ENCODE measurements at places on chromosomes 13 and 19.

GRCh38 chr19:58228585-58229254, at the start of gene ZNF544:
Gene ZNF544 (plus strand): TSS chr19:58228914. CDS start chr19:58244024, 15,110 bp downstream.
- H3K27ac ChIP-seq = peak within 1 kb of the TSS; percentile 68
- peak; percentile 94 for DNase-seq
- H3K4me1 ChIP-seq = peaks cover 12% of the 10 kb centered on the region
- peaks cover 33% of the 10 kb centered on the region for H3K36me3 ChIP-seq

GRCh38 chr13:67372868-67373464, 142.8 kb upstream of the PCDH9 start:
- no peaks in the 10 kb centered on the region for H3K4me1 ChIP-seq
- H3K36me3 ChIP-seq = no peaks in the 10 kb centered on the region
- no peak overlapping the region for H3K27ac ChIP-seq
- no peaks in the 10 kb centered on the region for H3K27me3 ChIP-seq
- H3K4me3 ChIP-seq = no peak overlapping the region

- no peaks in the 10 kb centered on the region for H3K27me3 ChIP-seq
- no peaks in the 10 kb centered on the region for H3K4me1 ChIP-seq
- no peak overlapping the region for H3K4me3 ChIP-seq
- no peak for DNase-seq
- no peak overlapping the region for H3K27ac ChIP-seq
These were observed 44.9 kb downstream of the SERTM1 start for GRCh38 chr13:36718686-36719085.

GRCh38 chr13:113196970-113197737, 11.3 kb downstream of the PCID2 start:
- H3K27me3 ChIP-seq = no peaks in the 10 kb centered on the region
- H3K4me3 ChIP-seq = no peak overlapping the region
- no peaks in the 10 kb centered on the region for H3K4me1 ChIP-seq
- H3K27ac ChIP-seq = no peak overlapping the region
- no peak for DNase-seq
- peaks cover 20% of the 10 kb centered on the region for H3K36me3 ChIP-seq

GRCh38 chr13:27442071-27442647, 8.2 kb downstream of the MTIF3 start:
- H3K36me3 ChIP-seq = peaks cover 5% of the 10 kb centered on the region
- DNase-seq = no peak
- H3K4me1 ChIP-seq = no peaks in the 10 kb centered on the region
- no peak overlapping the region for H3K27ac ChIP-seq

GRCh38 chr13:79650688-79651087, 169.7 kb downstream of the NDFIP2 start:
- H3K4me3 ChIP-seq = no peak overlapping the region
- no peak overlapping the region for H3K27ac ChIP-seq
- H3K27me3 ChIP-seq = no peaks in the 10 kb centered on the region
